ENCODE measurements at places on chromosomes 1 and 21.

DNA sequence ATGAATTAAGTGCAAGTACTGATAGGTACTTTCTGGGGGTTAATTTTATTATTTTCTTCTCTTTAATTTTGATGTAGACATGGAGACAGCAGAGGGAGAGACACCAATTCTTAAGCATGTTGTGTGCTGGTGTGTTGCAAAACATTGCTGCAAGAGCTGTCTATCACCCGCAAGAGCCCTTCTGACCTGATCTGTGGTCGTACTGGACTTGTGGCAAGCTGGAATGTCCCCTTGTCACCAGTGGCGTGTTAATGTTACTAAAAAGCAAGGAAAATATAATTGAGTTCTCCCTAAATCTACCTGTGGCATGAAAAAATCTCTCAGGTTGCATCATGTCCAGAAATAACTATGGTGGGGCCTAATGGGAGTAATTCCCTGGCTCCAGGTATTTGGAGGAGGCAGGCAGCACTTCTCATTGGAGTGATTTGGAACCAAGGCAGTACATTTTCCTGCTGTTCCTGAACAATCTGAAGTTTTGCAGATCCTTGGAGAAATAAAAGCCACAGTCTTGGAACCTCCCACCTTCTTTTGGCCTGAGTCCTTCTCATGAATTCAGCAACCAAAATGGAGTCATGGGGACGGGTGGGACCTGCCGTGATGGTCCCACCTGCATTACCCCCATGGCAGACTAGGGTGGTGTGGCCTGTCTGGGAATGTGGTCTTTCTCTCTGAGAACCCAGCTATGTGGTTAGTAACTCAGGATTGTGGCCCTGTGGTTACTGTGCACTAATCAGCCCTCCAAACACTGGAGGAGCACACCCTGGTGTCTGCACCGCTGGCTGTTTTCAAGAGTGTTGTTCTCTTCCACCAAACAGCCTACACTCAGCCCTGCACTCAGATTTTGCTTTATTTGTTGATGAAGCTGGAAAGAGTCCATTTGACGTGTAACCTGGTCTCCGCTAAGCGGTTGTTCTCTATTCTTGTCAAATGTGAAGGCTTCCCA is 57.4 kb downstream of the GALNT2 start:
- DNase-seq = no peak

GRCh38 chr1:170694172-170694926 is 30.4 kb downstream of the PRRX1 start:
- no peak for DNase-seq

GRCh38 chr1:38690790-38691449 is 168.7 kb downstream of the RRAGC start:
- no peak for DNase-seq

DNA sequence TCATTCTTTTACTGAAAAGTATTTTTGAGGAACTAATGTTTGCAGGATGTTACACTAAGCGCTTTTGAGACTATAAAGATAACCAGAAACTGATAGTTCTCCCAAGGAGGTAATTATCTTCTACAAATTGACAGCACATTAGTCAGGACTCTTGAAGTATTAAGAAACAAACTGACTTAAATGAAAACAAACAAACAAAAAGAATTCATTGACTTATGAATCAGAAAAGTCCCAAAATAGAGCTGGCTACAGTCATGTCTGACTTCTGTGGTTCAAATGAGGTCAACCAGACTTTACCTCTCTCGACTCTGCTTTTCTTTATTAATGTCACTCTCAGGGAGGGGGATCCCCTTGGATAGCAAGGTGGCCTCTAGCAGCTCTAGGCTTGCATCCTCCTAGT is 296.8 kb downstream of the TPR start:
- DNase-seq = no peak

GRCh38 chr1:230109895-230110667 is 43.0 kb downstream of the GALNT2 start:
- DNase-seq = peak; percentile 80

DNA sequence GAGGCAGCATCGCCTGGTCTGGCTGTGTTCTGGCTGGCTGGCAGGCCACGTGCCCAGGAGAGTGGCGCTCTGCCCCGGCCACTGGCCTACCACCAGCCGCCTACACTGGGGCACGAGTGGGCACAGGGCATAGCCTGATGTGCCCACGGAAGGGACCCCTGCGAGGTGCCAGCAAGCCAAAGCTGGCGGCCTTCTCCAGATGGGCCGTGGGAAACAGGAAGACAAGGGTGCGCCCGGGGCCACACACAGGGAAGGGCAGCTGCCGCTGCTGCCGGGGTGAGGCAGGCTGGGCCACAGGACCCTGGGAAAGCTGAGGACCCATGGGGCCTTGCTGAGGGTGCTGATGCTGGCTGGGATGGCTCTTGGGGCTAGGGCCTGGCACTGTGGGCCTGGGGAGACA is 40.7 kb downstream of the SLC66A1 start:
- DNase-seq = no peak

- no peak for DNase-seq
Observed at GRCh38 chr21:19489930-19490329, 1086.3 kb upstream of the TMPRSS15 start.

GRCh38 chr1:158644449-158644848 is 39.4 kb downstream of the OR10Z1 start:
- DNase-seq = no peak

DNA sequence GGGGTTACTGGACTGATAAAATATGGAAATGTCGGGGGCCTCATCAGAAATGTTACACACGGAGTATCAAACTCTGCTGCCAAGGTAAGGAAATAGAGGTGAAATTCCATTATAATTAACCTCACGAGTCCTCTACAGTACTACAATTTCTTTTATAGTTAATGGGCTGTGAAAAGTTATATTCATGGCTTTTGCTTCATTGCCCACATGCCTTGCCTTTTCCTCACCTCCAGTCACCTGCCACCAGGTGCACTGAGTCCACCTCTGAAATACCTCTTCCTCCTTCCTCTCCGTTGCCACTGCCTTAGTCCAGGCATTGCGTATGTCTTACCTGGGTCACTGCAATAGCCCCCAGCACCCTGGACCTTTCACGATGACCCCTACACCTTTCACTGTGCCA is 186.9 kb downstream of the VPS13D start:
- no peak for DNase-seq

- DNase-seq = no peak
Observed at GRCh38 chr1:65525266-65526048, 105.0 kb downstream of the LEPR start.

DNA sequence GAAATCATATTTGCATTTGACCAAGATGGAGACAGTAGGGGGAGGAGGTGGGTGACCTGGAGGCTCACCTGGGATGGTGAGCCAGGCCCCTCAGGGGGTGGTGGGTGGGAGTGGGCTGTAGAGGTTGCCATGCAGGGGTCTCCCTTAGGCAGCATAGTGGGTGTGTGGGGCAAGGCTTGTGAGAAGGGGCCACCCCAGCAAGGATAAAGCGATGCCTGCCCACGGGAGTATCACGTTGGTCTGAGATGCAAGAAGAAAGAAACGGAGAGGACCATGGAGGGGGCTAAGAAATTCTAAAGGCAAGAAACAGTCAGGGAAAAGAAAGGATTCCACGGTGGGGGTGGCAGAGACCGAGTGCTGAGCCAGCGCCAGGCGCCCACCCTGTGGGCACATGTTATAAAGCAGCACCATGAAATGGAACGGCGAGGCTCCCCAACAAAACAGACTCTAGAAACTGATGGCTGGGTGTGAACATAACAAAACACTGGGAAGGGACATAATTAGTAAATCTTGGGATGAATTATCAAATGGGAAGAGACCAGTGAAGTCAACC is 11.7 kb upstream of the C2CD2 start:
- no peak for DNase-seq

- peak; percentile 30 for DNase-seq
Observed at GRCh38 chr21:44304877-44305293, 5.0 kb downstream of the PFKL start.

DNA sequence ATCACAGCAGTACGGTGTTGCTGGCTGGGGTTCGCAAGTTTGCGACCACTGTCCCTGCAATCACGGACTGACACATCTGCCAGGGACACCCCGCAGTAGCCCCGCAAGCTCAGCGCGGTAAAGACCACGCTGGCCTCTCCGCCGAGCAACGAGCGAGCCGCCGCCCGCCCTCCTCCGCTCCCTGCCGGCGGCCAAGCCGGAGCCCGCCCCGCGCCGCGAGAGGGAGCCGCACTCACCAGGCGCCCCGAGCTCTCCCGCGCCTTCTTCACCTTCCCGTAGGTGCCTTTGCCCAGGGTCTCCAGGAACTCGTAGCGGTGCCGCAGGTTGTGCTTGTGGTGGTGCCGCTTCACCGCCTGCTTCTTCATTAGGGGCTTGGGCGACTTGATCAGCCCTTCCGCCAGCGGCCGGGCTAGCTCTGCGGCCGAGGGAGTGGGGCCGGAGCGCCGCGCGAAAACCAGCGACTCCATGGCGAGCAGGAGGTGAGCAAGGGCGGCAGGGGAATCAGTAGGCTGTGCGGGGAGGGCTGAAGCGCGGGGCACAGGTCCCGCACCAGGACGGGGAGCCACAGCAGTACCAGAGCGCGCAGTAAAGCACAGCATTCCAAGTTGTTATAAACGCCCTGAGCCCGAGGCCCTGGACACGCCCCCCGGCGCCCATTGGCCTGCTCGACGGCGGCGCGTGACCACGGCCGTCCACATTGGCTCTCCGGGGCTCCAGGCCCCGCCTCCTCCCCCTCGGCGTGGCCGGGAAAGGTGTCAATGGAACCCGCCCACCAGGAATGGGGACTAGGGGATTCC is at the start of gene NUAK2:
TSS of gene NUAK2 (minus strand) at position 584 of the 797 bp plus-strand sequence. CDS start at position 467, 117 bp downstream.
- DNase-seq = peak; percentile 73

DNA sequence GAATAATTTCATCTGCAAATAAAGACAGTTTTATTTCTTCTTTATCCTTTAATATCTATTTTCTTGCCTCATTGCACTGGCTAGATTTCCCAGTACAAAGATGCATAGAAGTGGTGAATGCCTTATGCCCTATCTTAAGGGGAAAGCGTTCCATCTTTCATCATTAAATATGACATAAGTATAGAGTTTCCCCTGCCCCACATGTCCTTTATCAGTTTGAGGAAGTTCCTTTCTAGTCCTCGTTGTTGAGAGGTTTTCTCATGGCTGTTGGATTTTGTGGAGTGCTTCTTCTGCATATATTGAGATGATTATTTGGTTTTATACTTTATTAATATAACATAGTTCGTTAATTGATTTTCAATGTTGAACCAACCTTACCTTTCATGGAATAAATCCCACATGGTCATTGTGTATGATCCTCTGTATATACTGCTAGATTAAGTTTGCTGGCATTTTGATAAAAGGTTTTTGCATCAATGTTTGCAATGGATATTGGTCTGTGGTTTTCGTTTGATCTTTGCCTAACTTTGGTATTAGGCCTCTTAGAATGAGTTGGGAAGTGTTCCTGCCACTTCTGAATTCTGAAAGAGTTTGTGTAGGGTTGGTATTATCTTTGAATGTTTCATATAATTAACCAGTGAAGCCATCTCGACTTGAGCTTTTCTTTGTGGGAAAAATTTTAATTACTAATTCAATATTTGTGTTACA is 15.6 kb downstream of the PRKACB start:
- DNase-seq = no peak

DNA sequence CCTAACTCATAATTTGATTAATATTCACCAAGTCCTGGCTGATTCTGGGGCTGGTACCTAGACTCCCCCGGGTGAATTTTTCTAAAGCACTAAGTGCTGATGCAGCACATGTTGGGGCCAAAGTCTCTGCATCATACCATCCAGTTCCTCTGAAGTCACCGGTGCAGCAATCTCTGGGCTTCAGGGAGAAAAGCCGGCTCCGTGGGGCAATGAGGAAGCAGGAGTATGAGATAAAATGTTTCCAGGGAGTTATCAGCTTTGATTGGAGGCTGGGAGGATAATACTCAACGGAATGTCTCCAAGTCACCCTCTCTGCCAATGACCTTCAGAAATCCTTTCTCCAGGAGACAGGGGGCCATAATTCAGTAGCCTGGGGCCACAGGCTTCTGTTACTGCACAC is 1.2 kb downstream of the FCAMR start:
- DNase-seq = no peak

DNA sequence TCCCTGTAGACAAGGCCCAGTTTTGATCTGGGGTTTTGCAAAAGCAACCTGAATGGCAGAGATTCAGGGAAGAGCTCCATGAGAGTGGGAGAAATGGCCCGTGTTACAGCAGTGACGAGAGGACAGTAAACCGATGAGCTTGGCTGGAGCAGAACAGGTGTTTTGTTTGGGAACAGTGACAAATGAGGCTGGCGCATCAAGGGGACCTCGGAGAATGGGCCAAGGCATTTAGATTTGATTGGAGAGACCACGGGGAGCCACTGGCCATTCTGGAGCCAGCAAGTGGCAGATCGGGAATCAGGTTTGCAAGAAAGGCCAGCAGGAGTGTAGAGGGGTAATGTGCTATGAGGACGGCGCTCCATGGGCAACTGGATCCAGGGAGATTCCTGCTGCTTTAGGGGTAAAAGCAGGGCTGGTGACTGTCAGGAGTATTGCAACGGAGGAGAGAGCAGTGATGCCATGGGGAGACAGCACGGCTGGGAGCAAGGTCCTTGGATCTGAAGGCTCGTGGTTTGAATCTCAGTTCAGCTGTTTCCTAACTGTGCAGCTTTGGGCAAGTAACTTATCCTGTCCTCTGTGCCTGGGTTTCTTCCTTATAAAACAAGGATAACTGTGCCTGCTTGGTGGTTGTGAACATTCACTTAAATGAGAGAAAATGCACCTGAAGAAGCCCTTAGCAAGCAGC is 9.9 kb upstream of the KLHDC7A start:
- no peak for DNase-seq

- DNase-seq = no peak
Observed at GRCh38 chr1:16615253-16616252, 2.2 kb upstream of the NBPF1 start.
